Pons (tissue), 1 donor: ENCODE measurements at places on chromosomes 4 and X.

GRCh38 chr4:3387943-3388361 is 53.8 kb upstream of the HGFAC start:
- DNase-seq, result peak; percentile 88

DNA sequence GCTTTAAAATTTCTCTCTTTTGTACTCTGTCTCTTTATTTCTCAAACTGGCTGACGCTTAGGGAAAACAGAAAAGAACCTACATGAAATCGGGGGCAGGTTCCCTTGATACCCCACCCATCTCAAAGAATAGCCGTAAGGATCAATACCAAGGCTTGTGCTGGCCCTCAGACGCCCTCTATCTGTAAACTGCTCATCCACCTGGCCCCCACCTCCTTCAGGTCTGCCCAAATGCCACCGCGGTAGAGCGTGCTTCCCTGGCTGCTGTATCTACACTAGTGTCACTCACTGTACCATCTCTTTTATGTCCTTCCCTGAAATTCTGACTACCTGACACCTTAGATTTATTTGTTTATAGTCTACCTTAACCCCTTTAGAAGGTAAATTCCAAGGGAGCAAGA is 62.8 kb downstream of the SMIM20 start:
- no peak for DNase-seq

- DNase-seq, result no peak
Observed at GRCh38 chr4:74038086-74038424, 434 bp downstream of the CXCL3 start.

- DNase-seq, result no peak
Observed at GRCh38 chr4:98652996-98653395, 5.4 kb downstream of the TSPAN5 start.

DNA sequence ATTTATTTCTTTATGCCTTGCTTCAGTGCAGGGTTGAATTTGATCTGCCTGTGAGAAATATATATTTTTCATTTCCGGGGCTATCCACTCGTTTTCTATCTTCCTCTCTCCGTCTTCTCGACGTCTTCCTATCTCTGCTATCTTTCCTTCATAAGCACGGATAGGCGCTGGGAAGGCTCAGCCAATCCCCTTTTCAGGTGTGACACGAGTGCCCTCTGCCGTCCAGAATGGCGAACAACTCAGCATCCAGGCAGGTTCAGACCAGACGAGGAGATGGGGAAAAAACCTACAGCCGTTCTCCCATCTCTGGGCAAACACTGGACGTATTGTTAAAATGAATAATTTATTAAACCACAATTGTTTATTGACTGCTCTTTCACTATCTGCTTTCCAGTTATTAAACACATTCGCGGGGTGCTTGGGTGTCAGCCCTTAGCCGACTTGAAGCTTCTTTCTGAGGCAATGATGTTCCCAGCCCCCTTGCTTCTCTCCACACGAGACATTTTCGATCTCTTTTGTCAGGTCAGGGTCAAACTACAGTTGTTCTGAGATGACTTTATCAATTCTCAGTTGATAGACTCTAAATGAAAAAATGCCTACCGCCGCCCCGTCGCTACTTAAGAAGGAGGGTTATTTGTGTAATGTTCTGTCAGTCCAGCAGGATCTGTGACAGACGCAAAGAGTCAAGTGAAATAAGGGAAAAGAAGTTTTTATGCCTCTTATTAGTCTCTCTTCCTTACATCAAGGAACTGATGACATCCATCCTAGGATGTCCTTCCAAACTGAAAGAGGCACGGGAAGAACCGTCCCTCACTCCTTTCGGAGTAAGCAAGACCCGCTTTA is 96.3 kb upstream of the NOCT start:
- peak; percentile 92 for DNase-seq

- no peak for DNase-seq
Observed at GRCh38 chr4:58163156-58163555, 1053.0 kb upstream of the IGFBP7 start.

DNA sequence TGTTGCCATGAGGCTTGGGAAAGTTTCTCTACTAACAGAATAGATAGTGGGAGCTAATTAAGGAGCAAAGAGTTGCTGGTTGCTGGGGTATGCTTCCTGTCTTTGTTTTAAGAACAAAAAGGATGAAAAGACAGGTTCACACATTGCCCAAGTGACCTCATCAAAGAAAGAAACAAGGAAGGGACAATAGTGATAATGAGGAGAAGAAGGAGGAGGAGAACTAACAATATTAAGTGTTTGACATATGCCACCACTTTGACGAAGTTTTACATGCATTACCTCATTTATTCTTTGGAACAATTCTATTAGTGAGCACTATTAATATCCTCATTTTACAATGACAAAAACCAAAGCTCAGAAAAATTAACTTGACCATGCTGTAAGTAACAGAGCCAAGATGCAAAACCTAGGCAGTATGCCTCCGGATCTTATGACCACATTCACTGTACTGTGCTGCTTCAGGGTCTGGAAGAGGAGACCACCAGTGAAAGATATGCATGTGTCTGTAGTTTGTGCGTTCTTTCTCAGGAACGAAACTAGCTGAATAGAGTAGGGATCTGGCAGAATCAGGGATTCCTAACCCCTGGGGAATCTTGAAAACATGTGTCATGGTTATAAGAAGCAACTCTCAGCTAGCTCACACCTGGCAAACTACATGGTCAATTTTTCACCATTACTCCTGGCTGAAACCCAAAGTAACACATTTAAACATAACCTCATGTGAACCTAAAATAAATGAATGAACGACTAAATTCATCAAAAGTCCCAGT is 83.8 kb downstream of the MOSPD2 start:
- DNase-seq, result no peak

DNA sequence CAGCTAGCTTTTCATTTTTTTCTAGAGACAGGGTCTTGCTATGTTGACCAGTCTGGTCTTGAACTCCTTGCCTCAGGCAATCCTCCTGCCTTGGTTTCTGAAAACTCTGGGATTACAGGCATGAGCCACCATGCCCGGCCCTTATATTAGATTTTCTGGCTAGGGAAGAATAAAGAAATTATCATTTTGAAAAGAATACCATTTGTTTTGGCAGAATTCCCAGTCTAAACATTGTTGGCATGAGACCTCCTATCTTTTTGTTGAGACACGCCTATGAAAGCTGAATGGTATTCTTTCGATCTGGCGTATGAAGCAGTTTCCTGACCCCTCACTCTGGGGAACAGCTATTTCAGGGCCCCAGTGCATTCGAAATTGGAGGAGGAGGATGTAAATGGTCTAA is 107.0 kb downstream of the REPS2 start:
- no peak for DNase-seq

GRCh38 chr4:99201690-99202089 is 17.4 kb downstream of the ADH6 start:
- no peak for DNase-seq

DNA sequence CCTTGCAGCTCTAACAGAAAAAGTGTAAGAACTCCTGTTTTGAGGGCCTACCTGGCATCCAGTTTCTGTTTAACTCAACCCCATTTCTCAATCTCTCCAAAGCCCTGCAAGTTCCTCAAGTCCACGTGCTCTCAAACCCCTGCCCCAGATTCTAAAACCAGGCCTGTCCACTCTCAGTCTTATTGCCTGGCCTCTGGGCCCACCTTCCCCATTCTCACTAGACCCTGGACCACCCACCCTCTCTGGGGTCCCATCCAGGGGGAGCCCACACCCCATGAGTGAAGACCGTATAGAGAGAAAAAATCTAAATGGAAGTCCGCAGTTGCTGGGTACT is 58.3 kb downstream of the TLR10 start:
- DNase-seq, result no peak

DNA sequence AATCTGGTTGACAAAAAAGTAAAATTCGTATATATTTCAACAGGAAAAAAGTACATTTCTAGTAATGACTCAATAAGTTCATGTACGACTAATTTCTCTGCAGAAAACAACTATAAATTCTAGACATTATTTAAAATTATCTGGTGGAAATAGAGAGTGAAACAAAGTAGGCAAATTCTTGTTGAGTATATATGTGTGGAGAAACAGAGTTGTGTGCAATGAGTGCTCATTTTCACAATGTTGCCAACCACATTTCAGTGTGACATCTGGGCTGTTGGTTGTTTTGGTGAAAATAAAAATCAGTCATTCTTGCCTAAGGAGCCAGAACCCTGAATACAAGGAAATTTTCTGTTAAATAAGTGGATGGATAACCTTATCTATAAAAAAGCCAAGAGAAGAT is 372.0 kb upstream of the NDST4 start:
- no peak for DNase-seq

DNA sequence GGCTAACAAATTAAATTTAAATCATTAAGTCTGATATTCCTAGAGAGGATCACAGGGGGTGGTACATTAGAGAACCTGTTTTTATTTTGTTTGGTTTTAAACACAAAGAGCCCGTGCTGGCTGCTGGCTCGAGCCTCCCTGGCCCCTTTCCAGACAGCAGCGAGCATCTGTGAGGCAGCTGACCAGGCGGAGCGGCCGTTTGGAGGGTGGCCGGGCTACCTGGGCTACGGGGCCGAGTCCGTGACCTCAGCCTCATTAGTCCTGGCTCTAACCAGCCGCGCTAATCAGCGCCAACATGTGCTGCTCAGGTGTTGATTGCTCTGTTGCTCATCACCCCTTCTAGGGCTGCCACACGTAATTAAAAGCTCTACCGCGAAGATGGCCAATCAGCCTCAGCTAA is 35.3 kb downstream of the DCTD start:
- no peak for DNase-seq

DNA sequence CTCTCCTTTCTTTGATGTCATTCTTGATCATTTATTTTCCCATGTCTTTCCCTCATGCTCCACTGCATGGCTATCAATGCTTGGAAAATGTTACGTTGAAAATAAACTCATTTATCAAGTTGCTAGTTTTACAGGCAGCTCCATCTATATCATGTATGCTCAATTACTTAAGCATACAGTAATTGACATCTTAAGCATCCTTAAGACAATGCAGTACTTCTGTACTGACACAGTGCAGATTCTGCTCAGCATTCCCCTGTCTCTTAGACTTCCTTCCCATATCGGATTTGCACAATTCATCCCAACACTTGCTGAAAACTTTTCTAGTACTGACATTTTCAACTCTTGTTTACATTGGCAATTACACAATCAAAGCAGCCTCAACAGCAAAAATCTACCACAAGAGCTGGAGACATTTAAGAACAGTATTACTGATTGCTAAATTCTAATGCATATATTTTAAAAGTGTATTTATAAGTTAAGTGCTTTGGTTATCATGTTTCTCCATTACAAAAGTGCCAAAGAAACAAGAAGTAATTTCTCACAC is 165.6 kb downstream of the ATP10D start:
- no peak for DNase-seq

DNA sequence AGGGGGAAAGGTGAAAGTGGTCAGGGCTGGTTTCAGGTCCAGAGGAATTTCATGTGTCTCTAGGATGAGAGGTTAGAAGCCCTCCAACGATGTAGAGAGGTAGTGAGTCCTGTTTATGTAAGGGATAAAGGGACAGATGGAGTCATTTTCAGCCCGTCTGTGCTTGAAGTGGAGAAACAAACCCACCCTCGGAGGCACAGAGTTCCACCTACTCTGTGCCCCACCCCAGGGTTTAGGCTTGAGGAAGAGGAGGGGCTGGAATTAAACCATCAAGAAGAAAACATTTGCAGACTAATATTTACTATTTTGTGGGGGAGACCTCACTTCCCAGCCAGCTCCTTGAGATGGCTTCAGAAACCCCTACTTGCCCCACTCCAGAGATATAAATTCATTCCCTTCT is 868 bp upstream of the GNL3L start:
- DNase-seq, result no peak

DNA sequence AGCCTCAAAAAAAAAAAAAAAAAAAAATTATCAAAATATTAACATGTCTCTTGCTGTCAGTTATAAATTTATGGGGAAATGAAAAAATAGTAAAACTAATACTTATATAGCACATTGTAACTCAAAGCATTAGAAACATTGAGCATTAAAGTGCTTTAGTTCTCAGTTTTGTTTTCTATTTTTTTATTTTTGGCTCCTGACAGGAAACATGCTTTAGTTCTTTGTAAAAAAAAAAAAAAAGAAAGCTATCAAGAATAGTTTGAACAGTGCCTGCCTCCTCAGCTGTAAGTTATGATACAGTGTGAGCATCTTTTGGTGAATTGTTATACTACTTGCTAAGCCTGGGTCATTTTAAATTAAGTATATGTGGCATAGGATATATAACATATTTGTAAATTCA is 5.1 kb upstream of the CENPC start:
- DNase-seq, result no peak

DNA sequence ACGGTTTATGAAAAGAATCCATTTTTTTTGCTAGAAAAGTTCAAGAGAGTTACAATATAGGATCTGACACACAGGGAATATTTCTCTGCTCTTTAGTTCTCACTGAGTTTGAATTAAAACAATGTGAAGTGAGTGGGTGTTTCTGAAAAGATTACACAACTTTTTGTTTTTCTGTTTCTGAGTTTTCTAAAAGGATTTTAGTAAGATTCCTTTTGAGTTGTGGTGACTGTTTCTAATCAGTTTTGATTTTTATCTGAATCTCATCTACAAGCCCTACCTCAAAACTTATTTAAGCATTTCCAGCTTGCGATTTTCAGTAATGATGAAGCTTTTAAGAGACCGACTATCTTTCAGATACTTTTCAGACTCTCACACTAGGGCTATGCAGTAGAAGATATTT is 141.7 kb downstream of the GPAT3 start:
- no peak for DNase-seq

GRCh38 chr4:145347684-145348083 is 134.0 kb upstream of the SMAD1 start:
- DNase-seq, result no peak

GRCh38 chr4:71270901-71271300 is 67.9 kb upstream of the SLC4A4 start:
- no peak for DNase-seq

GRCh38 chr4:36241771-36242170 is 2.5 kb downstream of the ARAP2 start:
- DNase-seq, result peak; percentile 88

- no peak for DNase-seq
Observed at GRCh38 chr4:68145261-68145660, 15.6 kb upstream of the TMPRSS11F start.

DNA sequence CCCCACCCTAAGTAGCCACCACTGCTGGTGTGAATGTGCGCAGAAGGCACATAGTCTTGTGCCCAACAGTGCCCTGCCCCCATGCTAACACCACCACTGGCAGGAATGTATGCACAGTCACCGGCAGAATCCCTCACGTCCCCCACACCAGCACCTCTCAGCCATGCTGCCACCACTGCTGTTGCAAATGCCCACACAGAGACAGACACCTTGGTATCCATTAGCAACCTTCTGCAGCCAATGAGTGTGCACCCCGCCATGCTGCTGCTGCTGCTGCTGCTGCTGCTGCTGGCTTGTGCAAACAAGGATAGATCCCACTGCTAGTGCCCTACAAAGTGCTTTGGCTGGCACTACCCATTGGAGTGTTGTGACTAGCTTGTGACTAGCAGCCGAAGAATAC is 52.4 kb upstream of the MMAA start:
- DNase-seq, result no peak
